ENCODE measurements at places on chromosomes 4 and X.

- no peak for DNase-seq
Measured at GRCh38 chr4:130154901-130155300, 1058.9 kb downstream of the C4orf33 start.

- DNase-seq: no peak
Measured at GRCh38 chr4:25531272-25531671, 124.4 kb upstream of the SLC34A2 start.

DNA sequence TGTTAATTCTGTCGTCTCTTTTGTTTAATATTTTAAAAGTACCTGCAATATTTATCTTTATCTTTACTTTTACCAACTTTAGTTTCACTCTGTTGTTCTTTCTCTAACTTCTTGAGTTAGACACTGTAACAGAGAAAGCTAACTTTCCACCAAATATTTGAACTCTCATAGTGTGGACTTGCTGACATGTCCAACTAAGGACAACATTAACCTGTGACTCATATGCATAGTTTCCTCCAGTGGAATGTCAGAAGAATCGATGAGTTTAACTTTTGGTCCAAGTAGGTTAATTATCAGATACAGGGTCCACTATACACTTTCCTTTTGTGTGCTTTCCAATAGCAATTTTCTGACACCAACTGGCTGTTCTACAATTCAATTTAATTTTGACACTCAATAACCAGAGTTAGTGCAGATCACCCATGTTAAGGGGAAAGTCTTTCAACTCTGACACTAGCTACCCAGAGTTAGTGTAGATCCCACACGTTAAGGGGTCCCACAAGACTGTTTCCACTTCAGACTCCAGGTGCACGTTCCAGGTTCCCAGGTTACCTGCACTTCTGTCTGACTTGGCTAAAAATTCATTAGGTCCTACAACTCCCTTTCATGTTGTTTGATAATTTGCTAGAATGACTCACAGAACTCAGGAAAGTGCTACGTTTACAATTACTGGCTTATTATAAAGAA is 559.0 kb upstream of the AMOT start:
- no peak for DNase-seq

- DNase-seq: no peak
Measured at GRCh38 chr4:105797225-105797624, 88.6 kb downstream of the GSTCD start.

DNA sequence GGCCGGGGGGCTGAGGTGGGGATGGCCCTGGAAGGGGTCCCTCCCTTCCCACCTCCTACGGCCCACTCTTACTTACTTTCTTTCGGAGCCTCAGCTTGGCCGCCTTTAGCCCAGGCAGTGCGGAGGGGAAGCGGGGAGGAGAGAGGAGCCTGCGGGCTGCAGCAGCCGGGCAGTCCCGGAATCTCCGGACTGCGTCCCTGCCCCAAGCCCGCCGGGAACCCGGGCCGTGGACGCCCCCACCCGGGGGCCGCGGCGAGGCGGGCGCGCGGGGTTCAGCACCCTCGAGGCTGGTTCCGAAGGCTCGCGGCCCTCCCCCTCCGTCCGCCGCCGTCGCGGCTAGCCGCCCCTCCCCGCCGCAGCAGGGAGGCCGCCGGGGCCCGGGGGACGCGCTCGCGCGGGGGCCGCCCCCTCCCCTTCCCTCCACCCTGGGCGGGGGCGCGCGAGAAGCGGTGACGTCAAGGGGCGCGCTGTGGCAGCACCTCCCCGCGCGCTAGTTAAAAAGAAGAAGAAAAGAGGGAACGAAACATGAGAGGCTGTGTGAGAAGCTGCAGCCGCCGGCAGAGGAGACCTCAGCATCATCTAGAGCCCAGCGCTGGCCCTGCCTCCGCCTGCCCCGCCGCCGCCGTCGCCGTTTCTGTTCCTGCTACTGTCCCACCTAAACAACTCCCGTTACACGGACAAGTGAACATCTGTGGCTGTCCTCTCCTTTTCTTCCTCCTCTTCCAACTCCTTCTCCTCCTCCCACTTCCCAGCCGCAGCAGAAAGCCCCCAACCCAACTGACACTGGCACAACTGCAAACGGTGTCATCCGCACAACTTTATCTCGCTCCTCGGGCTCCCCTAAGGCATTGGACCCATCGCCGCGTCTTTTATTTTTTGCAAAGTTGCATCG is at the start of gene HHIP:
HHIP (plus strand) TSS at position 526 of the 892 bp plus-strand sequence. CDS start 520 bp downstream, outside the sequence.
- no peak for DNase-seq

- no peak for DNase-seq
Measured at GRCh38 chr4:165738571-165738970, 134.5 kb upstream of the TLL1 start.

DNA sequence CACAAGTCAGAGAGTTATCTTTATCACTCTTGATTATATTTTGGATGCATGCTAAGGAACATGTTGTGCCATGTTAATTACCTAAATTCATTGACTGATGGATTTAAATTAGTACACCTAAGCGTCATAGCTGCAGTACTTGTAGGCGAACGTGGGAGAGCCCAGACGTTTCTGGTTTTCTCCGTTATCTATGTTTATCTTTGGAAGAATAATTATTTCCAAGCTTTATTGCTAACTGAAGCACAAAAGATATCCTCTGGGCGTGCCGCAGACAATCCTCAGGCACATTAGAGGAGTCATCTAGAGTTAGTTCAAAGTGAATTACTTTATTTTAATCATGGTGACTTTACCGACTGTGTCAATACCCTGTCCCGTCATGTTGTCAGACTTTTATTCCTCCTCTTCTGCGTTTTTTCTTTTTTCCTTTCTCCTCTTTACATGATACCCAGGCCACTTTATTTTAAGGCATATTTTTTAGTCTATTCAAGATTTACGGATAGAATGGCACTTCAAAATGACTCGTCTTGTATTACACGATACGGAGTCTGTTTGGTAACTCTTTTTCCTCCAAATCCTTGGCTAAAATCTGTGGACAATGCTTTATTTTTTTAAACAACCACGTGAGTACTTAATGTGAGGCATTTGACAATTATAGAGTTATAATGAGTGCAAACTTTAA is 632.0 kb upstream of the TENM3 start:
- no peak for DNase-seq

- no peak for DNase-seq
Measured at GRCh38 chrX:16213961-16214360, 46.7 kb downstream of the MAGEB17 start.

DNA sequence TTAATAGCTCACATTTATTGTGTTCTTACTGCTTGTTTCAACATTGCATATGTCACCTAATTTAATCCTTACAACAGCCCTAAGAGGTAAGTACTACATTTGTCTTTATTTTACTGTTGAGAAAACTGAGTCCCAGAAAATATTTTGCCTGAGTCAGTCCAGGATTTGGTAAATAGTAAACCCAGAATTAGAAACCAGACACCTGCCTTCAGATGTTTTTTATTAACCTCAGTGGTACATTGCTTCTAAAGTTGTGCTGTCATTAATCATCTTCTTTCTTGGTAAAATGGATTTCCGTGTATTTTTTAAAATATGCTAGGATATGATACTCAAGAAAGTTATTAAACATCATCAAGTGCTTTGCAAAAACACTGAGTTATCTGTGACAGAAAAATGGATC is 31.4 kb downstream of the USP53 start:
- DNase-seq: no peak

GRCh38 chr4:189420572-189420971 is 520.1 kb upstream of the FRG1 start:
- DNase-seq: no peak

DNA sequence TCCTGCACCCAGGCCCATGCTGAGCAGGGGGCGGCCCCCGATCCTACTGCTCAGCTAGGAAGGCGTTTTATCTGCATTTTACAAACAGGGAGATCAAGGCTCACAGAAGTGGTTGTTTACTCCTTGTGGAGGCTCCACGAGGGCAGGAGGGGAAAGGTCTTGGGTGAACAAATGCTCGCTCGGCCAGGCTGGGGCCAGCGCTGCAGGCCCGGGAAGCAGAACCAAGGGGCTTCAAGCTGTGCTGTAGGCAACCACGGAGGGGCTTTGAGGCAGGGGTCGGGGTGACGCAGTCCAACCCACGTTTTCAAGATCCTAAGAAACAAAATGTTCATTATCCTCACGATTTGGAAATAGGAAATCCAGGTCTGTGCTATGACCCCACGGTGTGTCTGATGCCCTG is 125.8 kb downstream of the HMX1 start:
- no peak for DNase-seq

DNA sequence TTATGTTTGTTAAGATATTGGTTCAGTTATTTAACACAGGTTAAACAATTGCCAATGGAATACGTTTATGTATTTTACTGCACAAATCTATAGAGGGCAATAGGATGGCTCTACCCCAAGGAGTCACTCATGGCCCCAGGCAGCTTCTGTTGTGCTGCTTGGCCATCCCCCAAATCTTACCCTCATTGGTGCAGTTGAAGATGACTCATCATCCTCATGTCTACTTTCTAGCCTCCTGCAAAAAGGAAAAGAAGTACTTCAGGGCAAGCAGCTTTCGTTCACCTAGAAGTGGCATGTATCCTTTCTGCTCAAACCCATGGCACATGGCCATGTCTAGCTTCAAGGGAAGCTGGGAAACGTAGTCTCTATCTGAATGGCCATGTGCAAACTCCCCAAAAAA is 14.2 kb downstream of the PHOX2B start:
- DNase-seq: no peak

DNA sequence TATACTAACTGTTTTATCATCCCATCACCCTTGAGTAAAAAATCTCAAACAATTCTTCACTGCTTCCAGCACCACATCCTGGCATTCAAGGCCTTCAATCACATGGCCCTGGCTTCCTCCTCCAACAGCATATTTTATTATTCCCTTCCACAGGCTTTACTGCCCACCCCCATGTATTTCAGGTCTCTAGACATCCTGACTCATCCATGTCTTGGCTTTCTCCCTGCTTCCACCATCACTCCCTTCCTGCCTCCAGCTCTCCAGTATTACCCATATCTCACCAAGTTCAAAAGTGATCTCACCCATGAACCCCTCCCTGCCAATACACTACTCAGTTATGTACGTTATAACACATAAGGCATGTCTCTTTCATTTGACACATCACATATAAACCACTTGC is 34.7 kb upstream of the PLAC1 start:
- no peak for DNase-seq

DNA sequence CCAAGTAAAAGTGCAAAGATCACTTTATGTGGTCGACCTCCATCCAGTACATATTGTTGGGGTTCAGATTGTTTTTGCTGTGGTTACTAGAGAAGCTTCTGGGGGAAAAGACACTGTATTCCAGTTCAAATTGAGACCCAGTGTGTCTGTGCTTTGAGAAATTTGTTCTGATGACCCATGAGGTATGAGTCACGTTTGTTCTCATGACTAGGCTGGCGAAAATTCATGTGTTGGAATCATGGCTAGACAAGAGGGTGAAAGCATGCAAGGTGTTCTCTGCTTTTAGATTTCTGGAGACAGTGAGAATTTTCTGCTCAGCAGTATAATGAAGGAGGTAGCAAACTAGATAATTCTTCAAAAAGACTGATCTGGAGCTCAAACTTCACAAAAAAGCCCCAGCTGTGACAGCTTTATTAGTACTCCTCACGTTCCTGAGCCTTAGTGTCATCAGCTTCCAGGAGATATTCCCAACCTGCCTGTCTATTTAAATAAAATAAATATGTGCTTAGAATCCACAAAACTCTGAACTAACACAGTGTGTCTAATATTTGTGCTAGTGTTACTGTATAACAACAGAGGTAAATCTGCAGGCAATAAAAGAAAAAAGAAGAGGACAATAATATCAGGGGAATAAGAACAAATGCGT is 24.4 kb upstream of the FAM47B start:
- DNase-seq: no peak

DNA sequence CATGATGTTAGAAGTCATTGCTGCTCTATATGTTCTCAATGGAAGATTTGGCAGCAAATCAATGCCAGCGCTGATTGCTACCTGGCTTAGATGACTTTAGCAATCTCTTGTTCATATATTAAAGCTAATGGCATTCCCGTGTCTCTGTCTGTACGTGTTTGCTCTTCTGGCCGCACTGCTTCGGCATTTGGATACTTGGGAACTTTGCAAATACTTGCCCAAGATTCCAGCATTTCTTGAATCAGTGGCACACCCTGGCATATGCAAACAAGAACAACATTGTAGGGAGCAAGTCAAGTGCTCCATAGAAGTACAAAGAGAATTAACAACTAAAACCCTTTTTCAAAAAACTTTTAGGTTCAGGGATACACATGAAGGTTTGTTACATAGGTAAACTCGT is 128.9 kb upstream of the TMEM164 start:
- no peak for DNase-seq

- DNase-seq: no peak
Measured at GRCh38 chrX:72117636-72118210, 14.0 kb downstream of the RTL5 start.

DNA sequence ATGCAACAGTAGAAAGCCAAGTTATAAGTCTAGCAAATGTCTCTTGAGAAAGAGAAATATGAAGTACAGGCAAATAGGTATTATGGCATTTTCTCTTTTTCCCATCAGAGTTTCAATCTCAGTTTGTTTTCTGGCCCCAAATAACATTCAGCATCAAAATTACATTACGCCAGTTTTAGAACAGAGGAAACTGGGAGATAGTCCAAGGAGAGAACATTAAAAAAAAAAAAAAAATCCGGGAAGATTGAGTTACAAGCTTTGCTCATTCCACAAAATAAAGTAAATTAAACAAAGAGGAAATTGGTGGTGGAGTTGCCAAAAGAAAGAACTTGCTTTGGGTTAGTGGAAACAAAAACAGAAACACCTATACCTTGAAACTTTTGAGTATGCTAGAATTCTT is 50.4 kb upstream of the IL13RA2 start:
- DNase-seq: no peak

DNA sequence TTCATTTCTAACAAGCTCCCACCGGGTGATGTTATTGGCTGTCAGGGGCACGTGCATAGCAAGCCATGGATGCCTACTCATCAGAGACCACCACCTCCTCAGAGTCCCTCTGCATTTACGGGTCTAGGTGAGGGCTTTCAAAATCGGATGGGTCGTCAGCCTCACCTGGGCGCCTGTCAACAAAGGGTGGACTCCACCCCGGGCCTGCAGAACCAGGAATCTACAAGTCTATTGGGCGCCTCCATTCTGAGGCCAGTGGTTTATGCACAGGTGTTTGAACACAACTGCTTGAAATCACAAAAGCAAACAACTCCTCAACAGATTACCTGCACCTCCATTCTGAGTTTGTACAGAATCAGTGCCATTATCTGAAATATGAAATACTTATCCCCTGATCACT is 318.9 kb downstream of the PTTG2 start:
- DNase-seq: no peak

DNA sequence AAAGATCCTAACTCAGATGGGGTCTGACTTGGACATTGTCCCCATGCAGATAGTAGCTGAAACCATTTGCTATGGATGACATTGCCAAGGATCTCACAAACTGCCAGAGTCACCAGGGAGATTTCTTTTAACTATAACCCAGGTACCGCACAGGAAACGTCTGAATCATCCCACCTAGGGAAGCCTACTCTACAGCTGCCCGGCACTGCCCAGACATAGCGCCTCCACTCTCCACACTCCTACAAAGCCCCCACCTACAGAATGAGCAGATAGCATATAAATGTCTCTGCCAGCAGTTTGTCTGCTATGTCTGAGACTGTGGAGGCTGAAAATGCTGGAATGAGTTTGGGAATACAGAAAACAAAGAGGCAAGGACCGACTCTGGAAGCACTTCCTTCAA is 32.3 kb downstream of the TRIM61 start:
- DNase-seq: no peak
